Left hindlimb (tissue), 1 donor: ENCODE measurements at places on chromosomes 1 and 21.

DNA sequence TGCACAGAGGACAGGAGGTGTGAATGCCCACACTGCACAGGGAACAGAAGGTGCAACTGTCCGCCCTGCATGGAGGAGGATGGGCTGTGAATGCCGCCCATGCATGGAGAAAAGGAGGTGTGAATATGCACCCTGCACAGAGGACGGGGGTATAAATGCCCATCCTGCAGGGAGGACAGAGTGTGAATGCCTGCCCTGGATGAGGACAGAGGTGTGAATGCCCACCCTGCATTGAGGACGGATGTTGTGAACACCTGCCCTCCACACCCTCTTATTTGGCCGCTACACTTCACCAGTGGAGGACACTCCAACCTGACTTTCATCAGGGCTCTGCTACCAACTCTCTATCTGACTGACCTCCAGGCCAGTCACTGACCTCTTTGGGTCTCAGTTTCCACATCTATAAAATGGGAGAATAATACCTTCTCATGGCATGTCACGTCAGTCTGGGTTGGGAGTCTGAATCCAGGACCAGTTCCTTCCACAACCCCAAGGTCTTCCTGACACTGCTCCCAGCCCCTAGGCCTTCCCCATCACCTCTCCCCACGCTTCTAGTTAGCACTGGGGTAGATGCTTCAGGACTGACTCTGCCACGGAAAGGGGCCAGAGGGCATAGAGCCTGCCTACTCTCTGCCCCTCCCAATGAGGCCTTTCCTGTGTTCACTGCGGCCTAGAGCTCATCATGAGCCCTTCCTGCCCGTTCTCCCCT lies 28.4 kb downstream of the ZBTB17 start:
- DNase-seq: no peak

DNA sequence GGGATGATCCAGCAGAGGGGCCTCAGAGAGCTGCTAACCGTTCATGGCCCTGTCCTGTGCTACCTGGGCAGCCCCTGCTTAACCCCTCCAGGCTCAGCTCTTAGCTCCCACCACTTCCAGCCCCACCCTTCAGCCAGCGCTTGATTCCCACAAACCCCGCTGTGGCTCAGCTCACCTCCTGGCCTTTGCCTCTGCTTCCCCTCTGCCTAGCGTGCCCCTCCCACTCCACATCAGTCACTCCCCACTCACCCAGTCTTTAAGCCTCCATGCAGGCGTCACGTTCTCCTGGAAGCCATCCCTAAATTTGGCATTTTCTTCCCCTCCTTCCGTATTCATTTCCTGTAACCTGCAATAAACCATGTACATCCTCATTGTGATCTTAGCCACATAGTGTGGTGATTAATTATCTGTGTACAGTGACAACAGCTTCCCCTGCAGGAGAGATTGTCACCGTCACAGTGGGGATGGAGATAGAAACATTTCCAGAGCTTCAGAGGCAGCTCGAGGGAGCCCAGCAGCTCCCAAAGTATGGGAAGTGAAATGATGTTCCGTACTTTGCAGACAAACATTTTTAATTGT lies 65.5 kb downstream of the EPHB2 start:
- no peak for DNase-seq

- no peak for DNase-seq
Measured at GRCh38 chr1:184693011-184693410, 61.6 kb downstream of the EDEM3 start.

- DNase-seq: peak; percentile 64
Measured at GRCh38 chr1:85581802-85582686, 1.5 kb downstream of the CCN1 start.
